ENCODE measurements at places on chromosomes 7 and 10.

DNA sequence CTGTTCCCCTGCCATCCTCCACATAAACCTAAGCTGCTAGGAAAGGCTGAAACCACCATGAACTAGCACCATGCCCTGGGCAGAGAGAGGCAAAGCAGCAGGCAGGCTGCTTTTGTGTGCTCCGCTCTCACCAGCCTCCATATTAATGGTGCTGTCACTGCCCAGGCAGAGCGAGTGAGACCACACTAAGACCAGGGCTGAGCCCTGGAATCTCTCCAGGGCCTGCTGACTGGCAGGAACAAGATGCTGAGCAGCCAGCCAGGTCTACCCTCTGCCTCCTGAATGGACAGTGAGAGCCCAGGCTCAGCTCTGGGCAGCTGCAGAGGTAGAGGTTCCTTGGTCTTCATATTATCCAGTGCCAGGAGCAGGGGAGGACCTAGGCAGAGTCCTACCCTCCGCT, 1.6 kb upstream of the CRHR2 start:
- DNase-seq = no peak

DNA sequence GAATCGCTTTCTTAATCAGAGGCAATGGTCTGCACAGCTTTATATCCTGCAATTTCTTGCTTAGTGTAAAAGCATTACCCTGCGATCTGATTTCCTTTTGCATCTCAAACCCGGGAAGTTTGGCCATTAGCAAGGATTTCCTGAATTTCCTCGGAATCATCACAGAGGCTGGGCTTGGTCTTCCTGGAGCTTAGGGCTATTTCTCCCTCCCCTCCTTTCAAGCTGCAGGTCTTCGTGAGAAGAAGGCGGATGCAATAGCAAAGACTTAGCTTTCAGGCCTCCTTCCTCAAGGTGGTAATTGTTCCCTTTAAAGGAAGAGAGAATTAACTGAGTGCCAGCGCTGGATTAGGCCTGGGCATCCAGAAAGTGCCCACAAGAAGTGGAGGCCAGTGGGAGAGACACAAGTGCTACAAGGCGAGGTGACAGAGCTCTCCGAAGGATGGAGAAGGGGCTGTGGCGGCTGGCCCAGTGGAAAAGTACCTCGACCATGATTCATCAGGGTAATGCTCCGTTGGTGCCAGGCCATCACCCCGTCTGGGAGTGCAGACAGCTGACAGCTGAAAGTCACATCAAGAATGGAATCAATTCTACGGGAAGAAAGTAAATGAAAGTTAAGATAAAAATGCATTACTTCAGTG, 4.0 kb upstream of the ARMS2 start:
- DNase-seq = no peak

DNA sequence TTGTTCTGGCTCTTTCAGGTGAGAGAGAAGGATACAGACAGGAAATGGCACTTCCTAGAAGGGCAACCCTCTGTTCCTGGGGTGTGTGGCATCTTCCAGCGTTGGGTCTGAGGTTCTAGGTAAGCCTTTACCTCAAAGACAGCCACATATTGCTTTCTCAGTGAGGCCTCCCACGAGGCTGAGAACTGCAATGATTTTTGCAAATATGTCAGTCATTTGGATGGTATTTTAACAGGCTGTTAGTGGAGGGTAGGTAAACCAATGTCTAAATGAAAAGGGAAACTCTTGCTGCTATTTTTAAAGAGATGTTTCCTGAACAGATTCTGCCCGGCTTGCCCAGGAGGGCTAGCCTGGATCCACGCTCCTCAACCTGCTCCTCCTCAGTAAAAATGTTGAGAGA, 240.3 kb upstream of the KLF6 start:
- no peak for DNase-seq

DNA sequence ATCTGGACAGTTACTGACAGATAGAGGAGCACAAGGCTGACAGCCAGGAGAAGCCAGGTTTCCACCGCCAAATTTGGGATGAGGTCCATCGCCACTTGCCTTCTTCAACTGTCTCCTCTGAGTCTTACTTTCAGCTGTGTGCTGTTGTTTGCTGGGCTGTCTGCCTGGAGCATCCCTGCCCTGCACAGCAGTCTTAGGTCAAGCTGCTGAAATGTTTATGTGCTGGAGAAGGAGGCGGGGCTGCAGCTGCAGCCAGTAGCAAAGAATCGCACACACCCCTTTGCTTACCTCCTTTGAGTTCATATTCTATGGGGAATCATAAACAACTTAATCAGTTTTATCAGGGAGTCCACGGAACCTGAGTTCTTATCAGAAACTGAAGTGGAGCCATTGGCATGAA, 20.1 kb upstream of the CYP3A5 start:
- no peak for DNase-seq

DNA sequence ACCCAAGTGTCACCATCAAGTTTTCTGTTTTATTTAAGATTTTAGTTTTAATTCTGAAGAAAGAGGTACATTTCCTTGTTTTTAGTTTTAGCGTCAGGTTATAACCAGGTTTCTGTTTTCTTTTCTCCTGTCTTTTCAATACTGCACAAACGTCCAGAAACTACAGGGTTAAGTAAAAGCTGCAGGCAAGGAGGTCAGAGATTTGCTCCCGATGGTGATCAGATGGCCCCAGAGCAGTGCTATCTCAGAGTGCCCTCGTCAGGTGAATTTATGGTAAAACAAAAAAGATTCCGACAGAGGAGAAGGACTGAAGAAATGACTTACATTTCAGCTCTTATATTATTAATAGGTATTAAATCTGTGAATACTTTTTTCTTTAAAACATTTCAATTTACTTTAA, 128.2 kb downstream of the STRA8 start:
- DNase-seq = no peak

- DNase-seq = no peak
Observed at GRCh38 chr10:78130966-78131710, 97.5 kb downstream of the RPS24 start.

GRCh38 chr10:124691002-124691401, 53.2 kb downstream of the FAM53B start:
- DNase-seq = no peak

GRCh38 chr7:127886248-127886647, 145.0 kb downstream of the LRRC4 start:
- DNase-seq = no peak

DNA sequence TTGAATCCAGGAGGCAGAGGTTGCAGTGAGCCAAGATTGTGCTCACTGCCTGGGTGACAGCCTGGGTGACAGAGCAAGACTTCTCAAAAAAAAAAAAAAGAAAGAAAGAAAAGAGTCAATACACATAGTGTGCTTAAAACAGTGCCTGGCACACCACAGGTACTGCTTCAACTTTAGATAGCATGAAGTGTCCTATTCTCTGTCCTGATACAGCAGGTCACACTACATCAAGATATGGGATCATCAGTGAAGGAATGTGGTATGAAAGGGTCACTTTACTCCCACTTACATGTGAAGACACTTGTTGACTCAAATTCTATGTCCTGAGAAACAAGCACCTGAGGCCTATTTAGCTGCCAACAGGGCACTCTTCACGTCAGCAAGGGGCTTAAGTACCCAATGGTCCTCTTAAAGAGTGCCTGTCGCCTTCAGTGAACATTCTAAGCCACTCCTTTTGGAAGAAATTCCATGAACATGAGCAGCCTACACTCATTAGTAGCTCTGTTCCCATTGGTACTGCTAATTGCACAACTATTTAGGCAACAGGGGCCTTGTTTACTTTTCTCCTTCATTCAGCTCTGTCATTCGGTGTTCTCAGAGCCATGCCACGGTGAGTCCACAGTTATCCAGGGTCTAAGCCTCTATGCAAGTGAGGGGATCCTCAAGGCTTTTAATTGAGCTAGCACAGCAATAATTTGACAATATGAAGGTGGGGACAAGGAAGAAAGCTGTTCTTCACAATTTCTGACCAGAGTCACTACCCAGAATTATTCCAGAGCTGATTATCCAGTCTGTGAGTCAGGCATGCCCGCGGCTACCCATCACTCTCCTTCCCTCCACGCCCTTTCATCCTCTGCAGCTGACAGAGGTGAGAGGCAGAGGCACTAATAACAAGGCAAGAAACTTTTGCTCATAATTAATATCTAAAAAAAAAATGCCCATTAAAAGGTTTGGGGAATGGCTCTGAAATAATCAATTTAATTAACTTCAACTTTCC, 56.6 kb upstream of the PTN start:
- no peak for DNase-seq

GRCh38 chr10:94094540-94094939, 100.8 kb downstream of the PLCE1 start:
- DNase-seq = no peak

Data from stimulated activated CD8-positive, alpha-beta memory T cell treated with anti-CD3 and anti-CD28 coated beads, Interleukin-4, amount 100 ng/mL, for 4 hours (primary cell).